ENCODE measurements at places on chromosomes 13 and 19.

- no peak for DNase-seq
These were observed 886.0 kb upstream of the SLC10A2 start for GRCh38 chr13:103952183-103952582.

DNA sequence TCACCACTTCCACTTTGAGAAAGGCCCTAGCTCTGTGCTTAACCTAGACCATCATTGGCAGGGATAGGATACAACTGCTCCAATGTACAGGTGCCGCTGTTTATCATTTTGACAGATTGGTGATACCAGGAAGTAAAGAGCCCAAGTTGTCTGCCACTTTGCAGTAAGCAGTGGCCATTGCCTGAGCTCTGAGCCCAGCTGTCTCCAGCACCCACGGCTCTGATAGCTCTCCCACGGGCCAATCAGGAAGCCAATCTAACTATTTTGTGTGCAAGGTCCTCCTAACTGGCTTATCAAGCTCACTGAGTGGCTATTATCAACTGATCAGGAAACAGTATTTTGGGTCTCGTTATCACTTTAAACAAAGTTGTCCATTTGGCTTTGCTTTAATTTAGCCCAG, 181.1 kb downstream of the DCT start:
- DNase-seq = no peak

DNA sequence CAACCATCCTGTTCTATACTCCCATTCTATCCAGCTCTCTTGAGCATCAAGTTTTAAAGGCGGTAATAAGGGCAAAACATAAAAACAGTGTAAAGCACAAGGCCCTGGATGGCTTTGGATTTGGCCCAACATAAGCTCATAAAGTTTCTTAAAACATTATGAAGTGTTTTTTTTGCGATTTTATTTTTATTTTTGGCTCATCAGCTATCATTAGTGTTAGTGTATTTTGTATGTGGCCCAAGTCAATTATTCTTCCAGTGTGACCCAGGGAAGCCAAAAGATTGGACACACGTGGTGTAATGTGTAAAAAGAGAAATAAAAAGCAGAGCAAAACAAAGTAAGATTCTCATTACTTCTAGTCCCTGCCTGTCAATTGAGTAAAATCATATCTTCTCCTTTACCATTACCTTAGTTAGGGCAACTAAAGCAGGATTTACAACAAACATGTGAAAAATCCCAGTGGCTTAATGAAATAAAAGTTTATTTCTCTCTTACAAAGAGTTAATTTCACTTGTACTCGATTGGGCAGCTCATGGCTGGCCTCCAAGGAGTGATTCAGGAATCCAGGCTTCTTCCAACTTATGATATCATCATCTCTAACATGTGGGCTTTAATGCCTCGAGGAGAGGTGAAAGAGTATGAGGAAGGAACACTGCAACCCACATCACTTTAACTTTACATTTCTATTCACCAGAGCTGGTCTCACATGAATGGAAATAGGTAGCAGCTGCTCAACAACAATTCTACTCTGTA, 725.2 kb upstream of the SLITRK1 start:
- no peak for DNase-seq

DNA sequence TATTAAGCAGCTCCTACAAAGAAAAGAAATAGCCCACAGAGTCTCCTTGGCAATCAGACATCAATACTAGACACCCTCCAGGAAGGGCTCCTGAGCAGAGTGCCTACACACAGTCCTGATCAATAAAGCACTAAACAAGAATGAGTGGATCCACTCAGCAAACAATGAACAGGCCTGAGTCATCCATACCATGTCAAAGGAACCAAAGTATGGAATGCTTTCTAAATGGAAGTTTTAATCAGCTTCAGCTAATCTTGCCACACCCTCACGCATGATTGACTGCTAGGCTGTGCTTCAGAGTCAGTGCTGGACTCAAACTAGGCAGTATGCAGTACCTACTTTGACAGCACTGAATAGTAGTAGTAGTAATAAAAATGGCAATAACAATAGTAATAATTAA, 392.7 kb upstream of the HTR2A start:
- DNase-seq = no peak

DNA sequence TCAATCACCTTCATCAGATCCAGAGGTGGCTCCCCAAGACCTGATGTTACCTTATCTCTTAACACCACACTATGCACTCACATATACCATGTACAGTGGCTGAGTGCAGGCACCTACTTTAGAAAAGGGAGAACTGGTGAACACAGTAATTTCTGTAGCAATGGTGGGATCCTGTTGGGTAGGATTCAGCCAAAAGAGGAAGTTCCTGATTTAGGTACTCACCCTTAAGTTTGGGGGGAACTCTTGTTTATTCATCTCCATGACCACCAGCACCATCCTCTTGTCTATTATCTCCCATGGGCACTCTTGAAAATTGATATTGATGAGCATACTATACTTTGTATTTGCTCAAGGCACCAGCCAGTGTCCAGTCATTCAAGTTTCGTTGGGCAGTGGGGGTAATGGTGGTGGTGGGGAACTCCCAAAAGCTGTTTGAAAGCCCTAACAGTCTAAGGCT, 324.4 kb downstream of the LMO7 start:
- DNase-seq = no peak

DNA sequence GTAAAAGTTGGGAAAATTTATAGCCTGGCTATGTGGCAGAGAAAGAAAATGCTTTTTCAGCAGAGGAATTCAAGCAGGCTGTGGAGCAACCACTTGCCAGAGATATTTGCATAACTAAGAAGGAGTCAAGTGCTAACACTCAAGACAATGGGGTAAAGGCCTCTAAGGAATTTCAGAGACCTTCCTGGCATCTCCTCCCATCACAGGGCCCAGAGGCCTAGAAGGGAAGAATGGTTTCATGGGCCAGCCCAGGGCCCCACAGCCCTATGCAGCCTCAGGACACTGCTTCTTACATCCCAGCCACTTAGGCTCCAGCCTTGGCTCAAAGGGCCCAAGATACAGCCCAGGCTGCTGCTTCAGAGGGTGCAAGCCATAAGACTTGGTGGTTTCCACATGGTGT, 14.3 kb downstream of the SLC15A1 start:
- no peak for DNase-seq

- no peak for DNase-seq
These were observed 59.5 kb downstream of the IER2 start for GRCh38 chr19:13209484-13210338.

DNA sequence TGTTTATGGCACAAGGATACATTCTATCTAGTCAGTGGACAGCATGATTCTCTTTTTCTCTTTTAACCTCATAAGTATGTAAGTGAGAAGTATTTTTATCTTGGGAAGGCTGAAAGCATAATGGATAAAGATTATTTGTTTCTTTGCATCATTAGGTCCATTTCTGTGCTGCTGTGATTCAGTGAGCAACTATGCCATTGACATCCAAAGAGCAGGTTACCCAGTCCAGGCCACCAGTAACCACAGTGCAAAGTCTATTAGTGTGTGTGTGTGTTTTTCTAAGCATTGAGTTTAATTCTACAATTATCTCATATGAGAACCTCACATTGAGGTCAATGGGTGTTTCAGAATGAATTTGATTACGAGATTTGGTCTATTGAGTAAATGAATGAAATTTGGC, 158.8 kb upstream of the DACH1 start:
- DNase-seq = no peak

DNA sequence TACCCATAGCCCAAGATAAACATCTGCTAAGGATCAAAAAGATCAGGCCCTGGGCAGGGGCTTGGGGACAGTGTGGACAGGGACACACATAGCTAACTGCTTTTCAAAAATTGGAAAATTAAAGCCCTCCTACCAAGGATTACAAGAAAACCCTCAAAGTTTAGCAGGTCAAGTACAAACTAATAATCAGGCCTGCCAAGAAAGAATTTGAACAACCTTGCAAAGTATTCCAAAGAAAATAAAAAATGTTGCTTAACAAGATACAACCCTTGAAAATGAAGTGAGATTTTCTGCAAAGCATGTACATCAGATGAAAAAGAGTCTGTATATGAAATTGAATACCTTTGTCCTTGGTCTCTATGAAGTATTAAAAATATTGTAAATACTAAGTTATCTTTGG, 67.3 kb downstream of the KLF12 start:
- DNase-seq = no peak

DNA sequence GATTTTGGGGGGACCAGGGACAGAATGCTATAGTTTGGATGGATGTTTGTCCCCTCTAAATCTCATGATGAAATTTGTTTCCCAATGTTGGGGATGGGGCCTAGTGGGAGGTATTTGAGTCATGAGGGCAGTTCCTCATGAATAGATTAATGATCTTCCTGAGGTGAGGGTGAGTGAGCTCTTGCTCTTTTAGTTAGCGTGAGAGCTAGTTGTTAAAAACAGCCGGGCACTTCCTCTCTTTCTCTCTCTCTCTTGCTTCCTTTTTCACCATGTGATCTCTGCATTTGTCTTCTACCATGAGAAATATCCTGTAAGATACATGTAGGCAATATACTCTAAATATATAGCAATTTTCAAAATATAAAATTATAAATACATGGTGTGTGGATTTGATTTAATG, 290.8 kb upstream of the PCDH9 start:
- no peak for DNase-seq

GRCh38 chr13:114129649-114130062, 2.8 kb downstream of the RASA3 start:
- DNase-seq = no peak

GRCh38 chr19:17245535-17245984, at the start of gene NR2F6:
Gene NR2F6 (minus strand): TSS chr19:17245919. CDS start chr19:17245220, 699 bp downstream.
- DNase-seq = no peak

DNA sequence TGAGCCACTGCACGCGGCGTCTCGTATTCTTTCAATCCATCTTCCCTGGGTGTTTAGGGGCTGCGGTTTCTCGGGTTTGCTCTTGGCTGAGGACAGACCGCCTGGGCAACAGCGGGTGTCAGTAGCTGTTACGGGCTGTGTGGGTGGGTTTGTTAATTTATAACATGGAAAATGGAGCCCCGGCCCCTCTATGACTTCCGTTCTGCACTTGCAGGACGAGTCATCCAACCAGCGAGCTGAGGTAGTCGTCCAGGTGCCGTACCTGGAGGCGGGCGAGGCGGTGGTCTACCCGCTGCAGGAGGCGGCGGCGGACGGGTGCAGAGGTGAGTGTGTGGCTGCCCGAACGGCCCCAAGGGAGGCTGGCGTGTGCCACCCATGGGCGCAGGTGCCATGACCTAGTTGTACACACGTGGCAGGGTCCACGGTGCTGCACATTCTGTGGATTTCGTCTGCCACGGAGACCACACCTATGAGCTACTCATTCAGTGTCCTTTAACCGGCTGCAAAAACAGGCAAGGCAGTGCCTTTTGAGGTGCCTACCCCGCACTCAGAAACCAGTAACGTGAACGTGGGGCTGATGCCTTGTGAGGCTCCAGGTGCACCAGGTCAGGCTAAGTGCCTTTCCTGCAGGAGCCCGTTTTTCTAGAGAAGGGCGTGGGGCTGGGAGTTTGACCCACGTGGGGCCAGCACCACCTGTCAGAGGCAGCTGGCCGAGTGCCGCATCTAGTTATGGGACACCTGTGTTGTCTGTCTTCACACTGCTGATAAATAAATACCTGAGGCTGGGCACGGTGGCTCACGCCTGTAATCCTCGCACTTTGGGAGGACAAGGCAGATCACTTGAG, 10.9 kb downstream of the POLR2E start:
- no peak for DNase-seq

DNA sequence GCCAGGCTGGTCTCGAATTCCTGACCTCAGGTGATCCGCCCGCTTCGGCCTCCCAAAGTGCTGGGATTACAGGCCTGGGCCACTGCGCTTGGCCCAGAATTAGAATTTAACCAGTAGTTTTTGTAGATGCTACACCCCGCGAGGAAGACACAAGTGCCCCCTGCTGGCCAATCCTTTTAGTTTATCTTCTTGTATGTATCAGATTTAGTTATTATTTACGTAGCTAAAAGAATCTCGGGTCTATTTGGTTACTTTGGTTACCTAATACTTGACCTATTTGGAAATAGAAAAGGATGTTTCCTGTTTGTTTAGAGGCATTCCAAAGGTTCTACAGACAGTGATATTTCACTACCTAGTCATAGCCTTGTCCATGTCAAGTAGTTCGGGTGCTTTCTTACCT, 22.0 kb downstream of the MUC16 start:
- DNase-seq = no peak

DNA sequence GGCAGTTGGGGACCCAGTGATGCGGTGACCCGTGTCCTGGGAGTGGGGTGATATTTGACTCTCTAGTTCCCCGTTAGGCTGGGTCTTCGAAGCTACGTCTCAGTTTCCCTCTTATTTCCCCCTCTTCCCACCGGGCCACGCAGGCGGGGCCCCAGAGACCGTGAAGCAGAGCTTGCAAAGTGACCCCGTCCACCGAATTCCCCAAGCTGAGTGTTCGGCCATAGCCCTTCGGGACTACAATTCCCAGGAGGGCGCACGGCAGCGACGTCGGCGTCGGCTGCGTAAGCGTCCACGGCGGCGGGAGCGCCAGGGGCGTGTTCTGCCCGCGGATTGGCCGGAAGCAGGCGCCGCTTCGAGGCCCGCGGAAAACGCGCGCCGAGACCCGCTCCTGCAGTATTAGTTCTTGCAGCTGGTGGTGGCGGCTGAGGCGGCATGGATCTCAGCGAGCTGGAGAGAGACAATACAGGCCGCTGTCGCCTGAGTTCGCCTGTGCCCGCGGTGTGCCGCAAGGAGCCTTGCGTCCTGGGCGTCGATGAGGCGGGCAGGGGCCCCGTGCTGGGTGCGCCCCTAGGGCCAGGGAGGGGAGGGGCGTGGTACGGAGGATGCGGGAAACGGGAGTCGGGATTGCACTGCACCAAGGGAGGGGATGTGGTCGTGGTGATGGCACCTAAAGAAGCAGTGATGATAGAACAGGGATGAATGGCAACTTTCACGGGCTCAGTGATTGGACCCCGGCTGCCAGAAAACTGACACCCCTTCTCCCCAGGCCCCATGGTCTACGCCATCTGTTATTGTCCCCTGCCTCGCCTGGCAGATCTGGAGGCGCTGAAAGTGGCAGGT, at the start of gene RNASEH2A:
Gene RNASEH2A, plus strand, starts transcription at position 343 of the 840 bp plus-strand sequence. Its CDS starts 90 bp downstream, at position 433.
- peak; percentile 90 for DNase-seq

DNA sequence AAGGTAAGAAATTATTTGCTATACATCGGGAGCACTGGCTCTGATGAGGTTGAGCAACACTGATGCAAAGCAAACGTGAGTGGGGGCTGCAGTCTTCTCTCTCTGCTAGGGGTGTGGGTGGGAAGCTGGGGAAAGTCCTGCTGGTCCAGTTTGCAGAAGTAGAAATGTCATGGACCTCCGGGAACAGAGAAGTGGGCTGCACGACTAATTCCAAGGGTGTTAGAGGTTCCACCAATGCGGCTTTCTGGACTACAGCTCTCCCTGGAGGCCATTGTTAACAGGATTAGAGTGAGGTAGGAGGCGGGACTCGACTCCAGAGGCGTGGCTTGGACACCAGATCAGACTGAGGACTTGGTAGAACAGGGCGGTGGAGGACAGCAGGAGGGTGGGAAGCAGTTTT, 5.7 kb upstream of the FBXO27 start:
- DNase-seq = peak; percentile 6

GRCh38 chr13:106210324-106210723, 325.1 kb downstream of the EFNB2 start:
- no peak for DNase-seq

DNA sequence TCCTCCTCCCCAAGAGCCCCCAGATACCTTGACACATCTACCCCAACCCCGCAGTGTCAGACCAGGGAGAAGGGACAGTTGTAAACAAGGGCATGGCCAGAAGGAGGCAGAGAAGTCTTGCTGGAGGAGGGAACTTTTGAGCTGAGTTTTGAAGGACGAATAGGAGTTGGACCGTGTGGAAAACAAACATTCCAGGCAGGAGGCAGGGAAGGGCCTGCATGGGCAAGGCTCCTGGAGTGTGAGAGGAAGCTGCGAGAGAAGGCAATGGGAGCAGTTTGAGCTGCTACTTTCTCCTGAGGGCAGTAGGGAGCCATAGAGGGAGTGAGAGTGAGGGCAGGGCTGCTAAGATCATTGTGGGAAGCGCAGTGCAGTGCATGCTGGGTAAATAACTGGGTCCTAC, 23.3 kb downstream of the IL12RB1 start:
- no peak for DNase-seq

- no peak for DNase-seq
These were observed 133.4 kb upstream of the NBEA start for GRCh38 chr13:34808649-34809048.

All from NCI-H2081 (cell line).